ENCODE measurements at places on chromosomes 16 and 17. TPM values are rescaled to one million over a fixed set of nuclear protein-coding genes. Genes with fewer than 3 reads are reported as not detected.

The NEURL4 gene
- 14.2 TPM for total RNA-seq

The TK2 gene
- 23.7 TPM for total RNA-seq

The ATP2C2 gene
- total RNA-seq = 1.6 TPM

The KRTAP4-9 gene
- not detected for total RNA-seq
